ENCODE measurements at places on chromosomes 6 and 20.
A peak's percentile ranks its signal among the peaks of the same experiment; 100 is the strongest.

GRCh38 chr20:54335299-54335698, 127.4 kb downstream of the PFDN4 start:
- peak; percentile 62 for DNase-seq

DNA sequence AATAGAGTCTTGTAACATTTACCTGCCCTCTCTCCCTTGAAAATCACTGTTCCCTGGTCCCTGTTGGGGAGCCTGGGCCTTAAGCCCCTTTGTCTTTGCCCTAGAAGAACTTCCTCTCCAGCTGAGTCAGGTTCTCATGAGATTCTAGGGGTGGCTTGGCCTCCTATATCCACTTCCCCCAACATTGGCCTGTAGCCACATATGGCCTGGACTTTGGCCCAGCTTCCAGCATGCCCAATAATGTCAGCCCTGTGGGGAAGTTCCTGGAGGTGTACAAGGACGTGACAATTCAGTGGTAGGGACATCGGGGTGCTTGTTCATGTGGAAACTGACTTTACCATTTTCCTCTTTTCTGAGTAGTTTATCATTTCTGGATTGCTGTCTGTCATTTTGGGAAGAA, 17.2 kb upstream of the MAS1L start:
- DNase-seq: no peak

DNA sequence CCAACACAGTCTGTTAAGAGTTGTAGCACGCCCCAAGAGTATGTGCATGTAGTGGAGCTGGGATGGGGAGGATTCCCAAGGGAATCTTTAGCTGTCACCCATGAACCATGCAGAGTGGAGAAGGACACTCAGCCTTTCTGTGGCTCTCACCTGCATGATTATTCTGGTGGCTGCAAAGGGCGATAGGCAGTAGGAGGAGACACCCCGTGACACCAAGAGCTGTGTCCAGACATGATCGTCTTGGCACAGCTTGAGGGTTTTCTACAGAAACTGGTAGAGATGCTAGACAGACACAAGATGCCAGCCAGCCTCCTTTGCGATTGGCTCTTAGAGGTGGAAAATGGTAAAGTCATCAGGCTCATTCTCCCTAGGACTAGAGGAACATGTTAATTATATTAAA, 3.1 kb upstream of the CSE1L start:
- DNase-seq: no peak

DNA sequence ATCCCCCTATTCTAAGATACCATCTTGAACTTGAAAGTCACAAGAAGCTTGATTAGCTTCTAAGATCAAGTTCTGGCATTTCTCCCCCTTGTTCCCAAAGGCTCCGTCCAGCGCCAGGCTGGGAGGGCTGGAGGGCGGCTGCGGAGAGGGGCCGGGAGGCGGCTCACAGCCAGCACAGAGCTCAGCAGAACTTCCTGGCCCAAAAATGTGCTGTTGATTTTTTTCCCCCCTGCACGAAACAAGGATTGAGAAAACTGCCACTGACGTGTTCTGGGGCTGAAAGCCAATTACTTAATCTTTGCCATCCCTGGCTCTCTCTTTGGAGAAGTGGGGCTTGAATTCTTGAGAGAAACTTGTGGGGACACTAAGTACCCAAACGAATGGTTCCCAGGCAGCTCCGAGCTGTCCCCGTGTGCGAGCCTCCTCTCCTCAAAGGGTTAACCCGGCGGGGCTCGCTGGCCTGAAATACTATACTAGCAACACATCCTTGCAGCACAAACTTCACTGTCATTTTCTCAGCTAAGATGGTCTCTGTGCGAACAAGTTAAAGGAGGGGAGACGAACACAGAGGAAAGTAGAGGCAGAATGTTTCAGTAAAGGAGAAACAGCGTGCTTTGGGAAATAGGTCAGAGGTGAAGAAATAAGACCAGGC, 452 bp downstream of the TRAF3IP2 start:
- peak; percentile 98 for DNase-seq

DNA sequence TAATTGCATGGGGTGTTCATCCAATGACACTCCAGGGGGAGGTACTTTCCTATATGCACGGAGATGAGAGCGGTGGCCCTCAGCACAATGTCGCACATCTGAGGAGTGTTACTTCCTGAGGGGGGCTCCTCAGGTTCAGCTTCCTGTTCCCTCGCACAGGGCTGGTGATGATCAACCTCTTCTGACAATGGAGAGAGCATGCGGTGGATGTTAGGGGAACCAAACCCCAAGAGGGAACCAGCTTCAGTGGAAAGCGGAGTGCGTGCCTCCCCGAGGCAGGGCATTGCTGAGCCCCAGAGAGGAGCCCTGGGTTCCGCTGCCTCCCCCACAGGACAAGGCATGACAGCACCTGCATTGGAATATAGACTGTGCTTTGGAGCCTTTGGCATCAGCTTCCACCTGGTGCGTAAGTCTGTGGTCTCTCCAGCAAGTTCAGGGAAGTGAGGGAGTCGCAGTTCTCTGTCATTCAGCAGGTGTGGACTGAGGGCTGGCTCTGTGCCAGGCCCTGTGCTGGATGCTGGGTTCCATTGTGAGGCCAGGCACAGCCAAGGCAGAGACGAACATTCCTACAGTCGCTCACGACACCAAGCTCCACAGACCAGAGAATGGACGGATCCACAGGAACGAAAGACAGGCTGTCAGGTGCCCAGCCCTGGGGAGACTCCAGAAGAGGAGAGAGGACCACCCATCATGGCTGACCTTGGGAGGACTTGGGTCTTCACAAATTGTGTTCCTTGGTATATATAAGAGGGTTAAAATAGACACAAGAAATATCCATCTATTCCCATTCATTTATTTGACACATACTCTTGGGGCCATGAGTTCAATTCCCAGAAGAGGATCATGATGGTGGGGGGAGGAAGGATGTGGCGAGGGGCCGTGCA, 3.9 kb upstream of the ZNF831 start:
- DNase-seq: no peak

DNA sequence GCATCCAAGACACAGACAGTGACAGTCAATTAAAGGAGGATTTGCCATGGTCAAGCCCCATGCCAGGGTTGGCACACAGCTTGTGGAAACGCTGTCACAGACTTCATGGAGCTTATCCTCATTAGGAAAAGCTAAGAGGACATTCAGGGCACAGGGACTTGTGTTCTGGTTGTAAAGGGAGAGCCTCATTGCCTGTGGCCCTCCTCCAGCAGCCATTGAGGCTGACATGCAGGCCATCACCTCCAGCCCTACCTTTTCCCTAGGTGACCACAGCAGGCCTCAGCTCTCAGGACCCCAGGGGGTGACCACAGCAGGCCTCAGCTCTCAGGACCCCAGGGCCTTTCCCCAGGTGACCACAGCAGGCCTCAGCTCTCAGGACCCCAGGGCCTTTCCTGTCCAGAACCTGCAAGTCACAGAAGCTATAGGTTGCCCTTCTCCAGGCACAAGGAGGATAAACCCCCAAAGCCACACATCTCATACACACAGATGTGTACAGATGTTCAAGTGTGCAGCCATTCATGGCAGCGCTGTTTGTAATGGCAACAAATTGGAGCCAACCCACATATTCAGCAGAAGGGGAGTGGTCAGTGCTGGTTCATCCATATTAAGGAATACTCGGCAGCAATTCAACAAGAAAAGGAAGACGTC, 26.1 kb downstream of the DUSP22 start:
- no peak for DNase-seq

GRCh38 chr20:46093531-46093930, 3.8 kb upstream of the NCOA5 start:
- DNase-seq: no peak

GRCh38 chr20:10555865-10556308, 117.9 kb downstream of the JAG1 start:
- DNase-seq: peak; percentile 75

DNA sequence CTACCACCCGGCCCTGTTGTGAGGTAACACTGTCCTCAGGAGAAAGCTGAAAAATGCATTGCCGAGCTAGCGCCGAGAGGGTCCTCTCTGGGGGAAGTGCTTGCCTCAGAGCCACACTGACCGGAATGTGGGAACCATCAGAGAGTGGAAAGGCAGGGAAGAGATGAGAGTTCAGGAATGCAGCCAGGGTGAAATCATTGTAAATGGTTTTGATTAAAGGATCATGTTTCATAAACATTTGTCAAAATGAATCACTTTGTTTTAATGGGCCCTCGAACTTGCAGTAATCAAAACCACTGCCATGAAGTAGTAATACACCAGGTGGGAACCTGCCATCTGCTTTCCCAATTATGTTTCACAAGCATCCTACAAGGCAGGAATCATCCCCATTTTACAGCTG, 16.9 kb upstream of the IL17F start:
- DNase-seq: peak; percentile 56
